HCT116 (cell line): ENCODE measurements at places on chromosomes 13 and 19. TPM values are rescaled to one million over a fixed set of nuclear protein-coding genes. Genes with fewer than 3 reads are reported as not detected.

The ZNF90 gene
- not detected for total RNA-seq

The CA11 gene
- total RNA-seq: 29.6 TPM

The ERICH4 gene
- not detected for total RNA-seq

The CHERP gene
- 65.8 TPM for total RNA-seq

The DACT3 gene
- total RNA-seq: 2.0 TPM

The ZNF649 gene
- total RNA-seq: 7.3 TPM

The ISYNA1 gene
- total RNA-seq: 365 TPM

The ZNF471 gene
- total RNA-seq: not detected

The TDRD12 gene
- 0.30 TPM for total RNA-seq

The SRRM5 gene
- total RNA-seq: not detected

The FFAR1 gene
- total RNA-seq: not detected

The TMPRSS9 gene
- not detected for total RNA-seq

The SIGLEC14 gene
- total RNA-seq: not detected
